ENCODE measurements at places on chromosomes 7 and 10. TPM values are rescaled to one million over a fixed set of nuclear protein-coding genes. Genes with fewer than 3 reads are reported as not detected.

Gene AEBP1
- total RNA-seq: 65.0 TPM

Gene MMRN2
- total RNA-seq: 0.27 TPM

DNA sequence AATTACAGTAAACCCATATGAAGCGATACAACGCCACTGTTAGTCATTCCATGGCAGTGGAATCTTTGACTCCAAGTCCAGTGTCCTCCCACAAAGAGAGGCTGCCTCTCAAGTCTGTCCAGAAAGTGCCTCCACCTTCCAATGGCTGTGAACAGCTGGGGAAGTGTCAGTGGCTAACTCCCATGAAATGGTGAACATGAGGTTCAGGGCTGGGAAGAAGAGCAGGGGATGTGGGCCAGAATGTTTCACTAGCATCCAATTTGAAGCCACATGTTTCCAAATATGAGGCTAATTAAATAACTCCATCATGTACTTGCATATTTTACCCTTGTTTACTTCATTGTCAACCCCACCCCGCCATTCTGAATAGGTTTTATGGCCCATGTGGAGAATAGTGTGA, 53.1 kb upstream of the CHST15 start:
- no peaks in the 10 kb centered on the region for H3K4me1 ChIP-seq
- H3K27me3 ChIP-seq: peaks cover 4% of the 10 kb centered on the region
- no peak overlapping the region for H3K4me3 ChIP-seq

GRCh38 chr7:2440608-2441245, 35.5 kb downstream of the GRIFIN start:
- H3K27me3 ChIP-seq: no peaks in the 10 kb centered on the region
- H3K4me3 ChIP-seq: no peak overlapping the region
- no peaks in the 10 kb centered on the region for H3K36me3 ChIP-seq
- no peak overlapping the region for H3K27ac ChIP-seq
- H3K4me1 ChIP-seq: peaks cover 9% of the 10 kb centered on the region

Gene CDC14C
- 0.17 TPM for total RNA-seq

- H3K27ac ChIP-seq: no peak overlapping the region
- DNase-seq: no peak
- no peaks in the 10 kb centered on the region for H3K4me1 ChIP-seq
- H3K27me3 ChIP-seq: peaks cover 3% of the 10 kb centered on the region
- H3K4me3 ChIP-seq: no peak overlapping the region
- no peaks in the 10 kb centered on the region for H3K36me3 ChIP-seq
Measured at GRCh38 chr10:114077815-114078219, 34.2 kb downstream of the ADRB1 start.

DNA sequence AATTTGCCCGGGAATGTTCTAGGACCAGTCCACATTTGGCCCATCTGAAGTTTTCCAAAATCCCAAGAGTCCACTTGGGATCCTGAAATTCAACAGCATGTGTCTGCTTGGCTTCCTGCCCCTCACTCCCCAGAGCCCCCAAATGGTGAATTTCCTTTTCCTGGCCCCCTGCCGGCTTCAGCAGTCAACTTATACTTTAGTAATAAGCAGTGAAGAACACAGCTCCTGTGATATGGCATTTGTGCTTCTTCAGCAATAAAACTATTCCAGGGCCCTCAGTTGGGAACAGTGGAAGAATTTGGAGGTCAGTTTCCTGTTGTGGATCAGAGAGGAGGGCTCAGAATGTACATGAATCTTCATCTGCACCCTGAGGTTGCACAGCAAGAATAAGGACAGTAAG, 51.1 kb downstream of the PRF1 start:
- H3K36me3 ChIP-seq: no peaks in the 10 kb centered on the region
- no peaks in the 10 kb centered on the region for H3K27me3 ChIP-seq
- peak overlapping the region; percentile 51 for H3K27ac ChIP-seq
- peaks cover 22% of the 10 kb centered on the region for H3K4me1 ChIP-seq

Gene AKR1C4
- not detected for total RNA-seq

- no peak overlapping the region for H3K4me3 ChIP-seq
- no peaks in the 10 kb centered on the region for H3K36me3 ChIP-seq
Measured at GRCh38 chr7:105794741-105795729, 81.4 kb downstream of the ATXN7L1 start.

DNA sequence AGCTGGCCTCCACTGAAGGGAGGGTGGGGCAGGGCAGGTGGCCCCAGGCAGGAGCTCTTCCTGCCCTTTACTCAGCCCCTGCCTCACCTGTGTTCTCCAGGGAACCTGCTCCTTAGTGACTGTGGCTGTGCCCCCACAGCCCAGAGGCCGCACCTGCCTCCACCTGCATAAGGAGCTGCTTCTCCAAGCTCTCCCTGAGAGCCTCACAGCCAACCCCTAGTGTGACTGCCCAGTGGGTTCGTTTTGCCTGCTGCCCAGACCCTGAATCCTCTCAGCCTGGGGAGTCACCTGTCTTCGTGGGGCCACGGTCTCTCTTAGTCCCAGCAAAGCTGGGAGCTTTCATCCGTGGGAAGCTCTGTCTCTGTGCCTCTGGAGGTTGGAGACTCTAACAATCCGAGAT, 94.4 kb downstream of the GLRX3 start:
- DNase-seq: no peak
- H3K27ac ChIP-seq: no peak overlapping the region
- H3K27me3 ChIP-seq: no peaks in the 10 kb centered on the region
- H3K4me3 ChIP-seq: no peak overlapping the region

GRCh38 chr7:39310699-39311098, 255.5 kb upstream of the YAE1 start:
- H3K4me1 ChIP-seq: no peaks in the 10 kb centered on the region
- no peaks in the 10 kb centered on the region for H3K36me3 ChIP-seq
- no peak overlapping the region for H3K27ac ChIP-seq
- no peaks in the 10 kb centered on the region for H3K27me3 ChIP-seq
- DNase-seq: no peak

Gene COL13A1
- 0.86 TPM for total RNA-seq

DNA sequence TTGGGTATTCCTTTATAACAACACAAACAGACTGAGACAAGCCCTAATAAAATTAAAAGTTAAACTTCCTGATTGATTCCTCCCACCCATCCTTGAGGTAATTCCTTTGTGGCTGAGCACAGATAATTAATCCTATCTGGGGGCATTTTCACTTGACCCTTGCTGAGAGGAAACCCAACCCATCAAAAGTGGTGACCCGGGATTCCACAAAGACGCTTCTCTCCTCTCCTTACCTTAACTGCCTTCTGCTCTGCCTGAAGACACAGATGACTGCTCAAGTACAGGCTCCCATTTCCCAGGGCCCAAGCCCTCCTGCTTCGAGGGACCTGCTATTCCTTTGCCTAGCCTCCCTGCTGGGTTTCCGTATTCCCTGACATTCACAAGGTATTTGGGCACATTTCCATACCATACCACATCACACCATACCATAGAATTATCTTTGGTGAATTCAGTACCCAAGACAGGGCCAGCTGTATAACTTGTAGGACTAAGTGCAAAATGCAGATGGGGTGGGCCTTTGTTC, 9.8 kb upstream of the MAPK8 start:
- H3K4me3 ChIP-seq: no peak overlapping the region
- DNase-seq: no peak
- H3K4me1 ChIP-seq: no peaks in the 10 kb centered on the region
- peaks cover 8% of the 10 kb centered on the region for H3K27me3 ChIP-seq
- no peak overlapping the region for H3K27ac ChIP-seq
- no peaks in the 10 kb centered on the region for H3K36me3 ChIP-seq

GRCh38 chr10:52703898-52704297, 68.7 kb downstream of the MBL2 start:
- H3K27ac ChIP-seq: no peak overlapping the region
- no peaks in the 10 kb centered on the region for H3K36me3 ChIP-seq
- no peaks in the 10 kb centered on the region for H3K4me1 ChIP-seq

Gene PON1
- total RNA-seq: 1.00 TPM

- peaks cover 13% of the 10 kb centered on the region for H3K27me3 ChIP-seq
- H3K4me3 ChIP-seq: no peak overlapping the region
- H3K27ac ChIP-seq: no peak overlapping the region
- H3K4me1 ChIP-seq: no peaks in the 10 kb centered on the region
- no peaks in the 10 kb centered on the region for H3K36me3 ChIP-seq
Measured at GRCh38 chr7:100752994-100753393, 19.6 kb downstream of the ZAN start.

GRCh38 chr10:52639652-52640051, 132.9 kb downstream of the MBL2 start:
- DNase-seq: peak; percentile 65
- no peak overlapping the region for H3K27ac ChIP-seq
- no peaks in the 10 kb centered on the region for H3K4me1 ChIP-seq
- no peaks in the 10 kb centered on the region for H3K36me3 ChIP-seq
- no peaks in the 10 kb centered on the region for H3K27me3 ChIP-seq

All from astrocyte (in vitro differentiated cells and primary cell).